ENCODE measurements at places on chromosomes 5 and 9.
A peak's percentile ranks its signal among the peaks of the same experiment; 100 is the strongest.

DNA sequence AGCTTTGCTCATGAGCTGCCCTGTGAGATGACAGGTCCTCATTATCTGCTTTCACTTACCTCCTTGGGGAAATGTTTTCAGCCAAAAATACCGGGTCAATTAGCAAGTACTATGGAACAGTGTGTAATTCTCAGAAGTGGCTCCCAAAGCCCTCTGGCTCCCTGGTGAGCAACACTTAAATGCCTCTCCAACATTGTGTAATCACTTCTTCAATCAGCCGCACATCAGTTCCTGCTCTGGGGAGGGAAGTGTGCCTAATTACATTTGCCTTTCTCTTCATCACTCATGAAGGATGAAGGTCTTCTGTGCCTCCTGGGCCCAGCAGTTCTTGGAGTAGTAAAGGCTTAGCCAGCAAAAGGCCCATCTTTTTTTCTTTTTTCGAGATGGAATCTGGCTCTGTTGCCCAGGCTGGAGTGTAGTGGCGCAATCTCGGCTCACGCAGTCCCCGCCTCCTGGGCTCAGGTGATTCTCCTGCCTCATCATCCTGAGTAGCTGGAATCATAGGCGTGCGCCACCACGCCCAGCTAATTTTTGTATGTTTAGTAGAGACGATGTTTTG, 23.1 kb downstream of the NIM1K start:
- peak; percentile 56 for DNase-seq

GRCh38 chr5:151550146-151550545, 41.0 kb downstream of the FAT2 start:
- DNase-seq = no peak

- DNase-seq = no peak
Measured at GRCh38 chr5:43033841-43034590, 6.1 kb downstream of the ANXA2R start.

- DNase-seq = peak; percentile 39
Measured at GRCh38 chr5:140633021-140633471, at the start of gene CD14. CD14 (minus strand) TSS chr5:140633175; CDS start chr5:140633071, 104 bp downstream.

DNA sequence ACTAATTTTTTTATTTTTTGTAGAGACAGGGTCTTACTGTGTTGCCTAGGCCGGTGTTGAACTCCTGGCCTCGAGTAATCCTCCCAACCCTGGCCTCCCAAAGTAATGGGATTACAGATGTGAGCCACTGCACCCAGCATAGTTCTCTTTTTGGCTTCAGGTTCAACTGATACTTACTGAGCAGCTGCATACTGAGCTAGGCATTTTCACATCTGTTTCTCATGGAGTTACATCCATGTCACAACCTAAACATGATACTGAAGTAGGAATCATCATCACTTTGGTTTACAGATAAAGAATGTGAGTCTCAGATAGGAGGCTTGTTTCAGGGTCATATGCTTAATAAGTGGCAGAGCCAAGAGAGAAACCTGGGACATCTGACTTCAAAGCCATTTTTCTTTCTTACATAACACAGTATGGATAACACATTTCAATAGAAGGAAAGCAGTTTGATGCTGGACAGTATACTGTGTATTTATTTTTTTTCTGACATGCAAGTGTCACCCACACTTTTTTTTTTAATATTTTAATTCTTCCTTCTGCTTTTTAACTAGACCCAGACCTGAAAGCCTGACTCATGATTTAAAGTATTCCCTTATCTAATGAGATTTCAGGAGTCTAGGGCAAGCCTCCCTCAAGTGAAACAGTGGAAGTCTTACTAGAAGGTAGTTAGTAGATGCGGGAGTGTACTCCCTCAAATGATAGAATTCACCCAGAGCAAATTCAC, 90.8 kb downstream of the HACD4 start:
- DNase-seq = peak; percentile 30

- DNase-seq = no peak
Measured at GRCh38 chr9:93022721-93023520, 35.6 kb upstream of the SUSD3 start.

DNA sequence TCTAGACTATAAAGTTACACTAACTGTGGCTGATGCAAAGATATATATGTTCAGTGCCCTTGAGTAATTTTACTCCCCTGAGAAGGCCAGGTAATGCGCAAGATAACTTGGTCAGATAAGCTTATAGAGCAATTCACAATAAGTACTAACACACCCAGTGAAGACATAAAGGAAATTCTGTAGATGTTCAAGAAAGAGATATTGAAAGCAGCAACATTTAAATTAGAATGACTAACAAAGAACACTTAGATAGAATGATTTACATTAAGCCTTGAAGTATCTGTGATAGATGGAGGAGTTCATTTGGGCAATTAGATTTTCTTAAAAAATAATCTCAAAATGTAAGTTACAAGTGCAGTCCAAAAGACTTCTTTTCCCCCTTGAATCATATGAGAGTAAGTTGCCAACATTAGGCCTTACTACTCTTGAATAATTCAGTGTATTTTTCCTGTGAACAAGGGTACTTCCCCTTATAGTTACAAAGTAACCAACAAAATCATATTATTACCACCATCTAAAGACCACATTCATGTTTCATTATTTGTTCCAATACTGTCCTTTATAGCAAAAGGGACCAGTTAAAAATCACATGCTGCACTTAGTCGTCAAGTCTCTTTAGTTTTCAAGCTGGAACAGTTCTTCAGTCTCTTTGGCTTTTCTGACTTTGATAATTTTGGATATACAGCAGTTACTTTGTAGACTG, 44.4 kb upstream of the ELOVL7 start:
- no peak for DNase-seq

DNA sequence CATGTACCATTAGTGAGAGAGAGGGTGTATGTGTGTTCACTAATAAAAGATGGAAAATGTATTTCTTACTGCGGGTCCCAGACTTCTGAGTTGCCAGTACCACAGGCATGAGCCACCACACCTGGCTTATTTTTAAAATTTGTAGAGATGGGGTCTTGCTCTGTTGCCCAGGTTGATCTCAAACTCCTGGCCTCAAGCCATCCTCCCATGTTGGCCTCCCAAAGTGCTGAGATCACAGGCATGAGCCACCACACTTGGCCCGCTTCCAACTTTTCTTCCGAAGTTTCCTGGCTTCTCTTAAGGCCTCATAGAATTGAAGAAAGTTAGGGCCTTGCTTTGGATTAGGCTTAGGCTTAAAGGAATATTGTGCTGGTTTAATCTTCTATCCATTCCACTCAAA, 40.4 kb upstream of the F2RL2 start:
- no peak for DNase-seq

DNA sequence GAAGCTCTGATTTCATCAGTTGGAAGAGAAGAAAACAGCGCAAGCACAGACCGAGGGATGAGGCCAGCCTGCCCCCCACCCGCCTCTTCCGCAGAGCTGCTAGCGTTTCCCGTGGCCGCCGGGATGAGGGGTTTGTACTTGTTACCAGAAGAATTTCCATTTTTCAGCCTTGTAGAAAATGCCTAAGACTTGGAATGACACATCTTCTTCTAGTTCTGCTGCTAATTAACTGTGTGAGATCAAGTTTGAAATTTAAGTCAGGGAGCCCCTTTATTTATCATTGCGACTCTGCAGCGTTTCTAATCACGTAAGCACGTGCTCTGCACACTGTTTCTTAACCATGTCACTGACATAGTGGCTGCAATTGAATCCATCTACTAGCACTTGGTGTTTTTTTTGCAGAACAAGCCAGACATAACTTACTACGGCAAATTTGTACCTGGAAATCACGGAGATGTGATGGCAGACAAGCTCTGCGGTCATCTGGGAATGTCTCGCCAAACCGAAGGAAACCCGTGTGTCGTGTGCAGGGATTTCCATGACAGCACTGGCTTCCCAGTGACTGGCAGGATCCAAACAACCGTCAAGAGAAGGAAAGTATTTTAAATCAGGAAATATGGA, 41.8 kb upstream of the ROR2 start:
- peak; percentile 54 for DNase-seq

DNA sequence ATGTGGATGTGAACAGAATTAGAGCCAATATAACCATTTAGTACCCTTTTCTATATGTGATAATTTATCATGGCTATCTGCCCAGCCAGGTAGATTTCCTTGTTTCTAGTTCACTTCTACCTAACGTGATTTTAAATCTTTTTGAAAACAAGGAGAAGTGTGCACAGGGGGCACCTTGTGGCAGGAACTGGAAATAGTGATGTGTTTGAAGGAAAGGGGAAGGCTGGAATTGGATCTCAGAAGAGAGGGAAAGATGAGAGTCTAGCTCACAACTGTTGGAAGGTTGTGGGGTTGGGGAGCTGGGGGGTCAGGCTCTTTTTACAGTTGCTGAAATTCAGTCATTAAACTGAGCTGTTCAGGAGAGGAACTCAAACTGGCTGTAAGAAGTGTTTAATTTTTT, 219.5 kb downstream of the KCTD16 start:
- peak; percentile 1 for DNase-seq

DNA sequence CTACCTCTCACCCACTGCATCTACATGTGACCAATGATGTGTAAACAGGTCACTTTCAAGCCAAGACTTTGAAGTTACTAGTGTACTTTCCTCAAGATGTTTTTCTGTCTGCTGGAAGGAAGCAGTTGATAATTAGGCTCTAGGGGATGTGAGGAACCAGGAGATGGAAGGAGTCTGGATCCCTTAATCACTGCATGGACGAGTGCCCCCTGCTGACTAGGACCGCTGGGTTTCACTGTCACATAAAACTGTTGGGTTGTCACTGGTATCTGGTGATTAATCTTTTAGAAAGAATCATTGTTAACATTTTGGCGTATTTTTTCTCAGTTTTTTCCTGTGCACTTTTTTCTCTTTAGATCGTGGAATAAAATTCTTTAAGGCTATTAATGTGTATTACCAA, 79.5 kb downstream of the SREK1 start:
- DNase-seq = no peak

DNA sequence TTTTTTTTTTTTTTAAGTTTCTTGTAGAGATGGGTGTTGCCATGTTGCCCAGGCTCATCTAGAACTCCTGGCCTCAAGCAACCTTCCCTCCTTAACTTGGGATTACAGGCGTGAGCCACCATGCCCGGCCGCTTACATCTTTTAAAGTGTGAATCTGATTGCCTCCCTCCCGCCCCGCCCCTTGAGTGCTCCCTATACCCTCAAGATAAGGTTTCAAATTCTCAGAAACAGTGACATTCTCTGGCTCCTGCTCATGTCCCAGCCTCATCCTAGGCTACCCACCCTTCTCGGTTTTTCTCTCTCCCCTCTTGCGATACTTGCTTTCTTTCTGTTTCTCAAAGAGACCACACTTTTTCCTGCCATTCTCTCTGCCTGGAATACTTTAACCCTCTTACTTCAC, 12.4 kb downstream of the MORN5 start:
- DNase-seq = no peak

DNA sequence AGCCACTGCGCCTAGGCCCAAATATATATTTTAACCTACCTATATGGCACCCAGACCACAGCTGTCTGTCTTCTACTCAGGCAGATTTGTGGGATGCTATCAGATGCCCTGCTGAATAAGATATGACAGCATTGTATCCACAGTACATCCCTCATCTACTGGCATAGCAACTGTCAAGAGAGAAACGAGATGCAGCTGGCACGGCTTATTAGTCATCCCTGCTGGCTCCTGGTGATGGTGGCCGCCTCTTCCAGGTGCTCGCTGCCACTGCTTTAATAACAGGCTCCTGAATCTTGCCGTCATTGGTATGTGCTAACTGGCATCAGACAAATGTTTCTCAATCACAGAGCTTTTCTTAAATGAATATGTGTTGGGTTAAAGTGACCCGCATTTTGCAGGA, 34.0 kb downstream of the B4GALT1 start:
- DNase-seq = no peak

DNA sequence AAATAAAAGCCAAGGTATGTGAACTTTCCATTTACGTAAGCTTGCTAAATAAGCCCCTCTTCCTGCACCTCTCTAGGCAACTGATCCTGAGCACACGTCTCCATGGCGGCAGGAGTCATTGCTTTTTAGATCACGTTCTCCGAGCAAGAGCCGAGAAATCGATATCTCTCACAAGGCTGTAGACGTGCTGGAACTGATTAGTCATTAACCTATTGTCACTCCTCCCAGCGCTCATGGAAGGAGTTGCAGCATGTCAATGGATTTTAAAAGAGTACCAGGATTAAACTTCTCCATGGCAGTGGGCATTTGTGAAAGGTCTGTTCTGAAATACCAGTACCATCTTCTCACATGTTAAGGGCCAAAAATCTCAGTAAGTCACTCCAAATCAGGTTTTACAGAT, 4.7 kb upstream of the ADCY2 start:
- no peak for DNase-seq

DNA sequence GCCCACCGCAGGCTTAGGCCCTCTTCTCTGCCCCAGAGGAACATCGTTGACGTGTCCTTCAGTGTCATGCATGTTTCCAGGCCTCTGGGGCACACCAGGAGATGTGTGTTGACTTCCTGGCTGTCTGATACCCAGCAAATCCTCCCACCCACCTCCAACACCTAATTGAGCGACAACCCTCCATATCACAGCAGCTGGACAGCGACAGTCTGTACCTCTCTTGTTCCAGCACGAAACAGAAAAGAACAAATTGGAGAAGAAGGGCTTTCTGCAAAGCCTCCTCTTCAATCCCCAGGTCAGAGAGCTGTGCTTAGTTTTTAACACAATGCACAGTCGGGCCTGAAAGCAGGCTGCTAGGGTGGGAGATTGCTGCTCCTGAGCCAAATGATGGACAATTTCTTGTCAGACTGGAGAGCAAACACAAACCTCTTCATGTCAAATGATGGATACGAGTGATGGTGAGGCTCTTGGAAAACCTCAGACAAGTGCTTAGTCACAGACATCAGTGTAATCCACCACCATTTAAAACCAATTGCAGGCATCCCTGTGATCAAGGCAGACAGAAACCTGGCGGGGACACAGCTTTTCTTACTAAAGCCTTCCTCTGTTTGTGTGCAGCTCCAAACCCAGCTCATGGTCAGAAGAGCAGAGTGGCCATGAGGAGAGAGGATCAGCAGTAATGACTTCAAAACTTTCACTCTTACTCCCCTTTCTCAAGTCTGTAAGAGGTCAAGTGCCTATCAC, 110.6 kb downstream of the EBF1 start:
- DNase-seq = no peak

DNA sequence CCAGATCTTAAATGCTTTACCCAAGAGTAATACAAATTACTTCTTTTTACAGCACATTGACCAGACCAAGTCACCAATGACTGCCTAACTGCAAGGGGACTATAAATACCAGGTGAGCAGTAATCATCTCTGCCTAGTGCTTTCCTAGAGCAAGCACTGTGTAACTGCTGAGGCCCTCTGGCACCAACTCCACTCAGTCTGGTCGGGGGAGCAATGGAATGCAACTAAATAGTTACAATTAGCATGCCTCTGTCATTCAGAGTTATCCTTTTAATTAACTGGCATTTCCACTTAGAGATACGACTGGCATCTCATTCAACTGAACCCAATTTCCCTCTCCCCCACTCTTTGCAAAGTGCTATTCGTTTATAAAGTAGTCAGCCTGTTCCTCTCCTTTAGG, 1309.1 kb upstream of the DMAC1 start:
- DNase-seq = no peak

DNA sequence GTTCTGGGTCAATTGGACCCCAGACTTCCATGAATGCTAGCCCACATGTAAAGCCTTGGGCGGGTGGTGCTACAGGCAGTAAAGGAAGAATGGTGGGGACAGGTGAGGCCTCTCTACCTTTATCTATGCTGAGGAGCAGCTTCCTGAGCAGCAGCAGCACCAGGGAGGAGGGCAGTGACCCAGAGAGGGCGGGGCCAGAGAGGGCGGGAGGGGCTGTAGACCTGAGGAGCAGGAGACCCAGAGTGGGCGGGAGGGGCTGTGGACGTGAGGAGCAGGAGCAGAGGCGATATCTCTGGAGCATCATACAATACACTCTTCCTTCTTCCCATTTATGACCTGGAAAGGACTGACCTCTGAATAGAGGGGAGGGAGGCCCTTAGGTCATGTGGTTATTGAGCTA, 165.9 kb downstream of the MTRR start:
- no peak for DNase-seq

GRCh38 chr9:6896562-6896961, 138.8 kb downstream of the KDM4C start:
- no peak for DNase-seq
